Iris pigment epithelial cell (primary cell): ENCODE measurements at places on chromosomes 1 and 21.

DNA sequence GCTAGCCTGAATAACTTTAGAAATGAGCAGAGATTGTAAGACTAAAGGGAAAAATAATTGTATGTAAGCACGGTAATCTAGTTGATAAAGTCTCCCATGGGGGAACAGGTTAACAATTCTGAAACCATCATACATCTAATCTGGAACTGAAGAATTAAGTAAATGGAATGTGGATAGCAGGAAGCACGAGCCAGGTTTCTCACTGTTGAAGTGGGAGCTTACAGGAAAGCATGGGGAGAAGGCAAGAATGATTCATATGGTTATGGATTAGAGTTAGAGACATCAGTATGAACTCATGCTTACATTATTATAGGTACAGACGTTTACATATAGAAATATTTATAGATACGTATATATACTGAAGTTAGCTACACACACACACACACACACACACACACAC, 83.0 kb downstream of the LEPR start:
- peak; percentile 68 for DNase-seq

GRCh38 chr1:207145401-207146058, 41.5 kb downstream of the C4BPA start:
- no peak for DNase-seq

DNA sequence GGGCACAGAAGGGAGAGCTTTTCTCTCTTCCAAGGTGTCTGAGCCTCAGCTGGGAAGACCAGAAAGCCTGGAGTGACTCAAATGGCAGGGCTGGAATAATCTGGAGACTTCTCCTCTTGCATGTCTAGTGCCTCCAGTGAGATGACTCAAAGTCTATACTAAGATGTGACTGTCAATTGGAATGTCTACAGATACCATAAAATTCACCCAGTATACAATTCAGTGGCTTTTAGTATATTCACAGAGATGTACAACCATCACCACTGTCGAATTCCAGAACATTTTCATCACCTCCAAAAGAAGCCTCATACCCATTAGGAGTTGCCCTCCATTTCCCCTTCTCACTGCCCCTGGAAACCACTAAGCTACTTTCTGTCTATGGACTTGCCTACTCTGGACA, 47.9 kb upstream of the CNN3 start:
- peak; percentile 81 for DNase-seq

GRCh38 chr1:244445320-244446181, 6.2 kb downstream of the ADSS2 start:
- no peak for DNase-seq

GRCh38 chr1:109499661-109500536, 6.0 kb downstream of the CYB561D1 start:
- DNase-seq, result peak; percentile 60

DNA sequence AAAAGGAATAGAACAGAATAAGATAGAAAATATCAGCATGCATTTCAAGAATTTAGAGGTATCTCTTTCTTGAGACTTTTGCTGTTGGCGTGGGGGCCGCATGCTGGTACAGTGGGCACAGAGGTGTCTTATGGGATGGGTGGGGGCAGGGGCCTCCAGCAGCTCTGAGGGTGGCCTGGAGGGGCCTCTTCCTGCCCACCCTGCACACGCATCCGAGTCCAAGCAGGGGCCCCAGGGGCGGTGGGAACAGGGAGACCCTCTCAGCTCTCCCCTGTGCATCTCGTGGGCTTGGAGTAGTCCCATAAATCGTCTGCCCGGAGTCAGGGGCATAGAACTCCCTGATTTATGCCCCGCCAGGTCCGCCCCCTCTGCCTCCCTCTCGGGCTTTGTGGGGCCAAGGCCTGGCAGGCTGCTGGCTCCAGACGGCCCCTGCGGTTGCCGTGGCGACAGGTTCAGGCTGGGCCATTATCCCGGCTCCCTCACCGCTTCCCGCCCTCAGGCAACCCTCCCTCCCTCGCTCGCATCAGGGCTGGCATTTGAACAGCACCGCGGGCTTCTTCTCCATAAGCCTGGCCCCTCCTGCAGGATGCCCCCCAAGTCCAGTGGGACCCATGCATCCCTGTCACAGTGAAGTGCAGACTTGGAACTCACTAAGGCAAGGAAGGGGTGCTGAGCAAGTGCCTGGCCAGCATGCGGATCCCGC, 133.2 kb upstream of the ZBTB40 start:
- no peak for DNase-seq

DNA sequence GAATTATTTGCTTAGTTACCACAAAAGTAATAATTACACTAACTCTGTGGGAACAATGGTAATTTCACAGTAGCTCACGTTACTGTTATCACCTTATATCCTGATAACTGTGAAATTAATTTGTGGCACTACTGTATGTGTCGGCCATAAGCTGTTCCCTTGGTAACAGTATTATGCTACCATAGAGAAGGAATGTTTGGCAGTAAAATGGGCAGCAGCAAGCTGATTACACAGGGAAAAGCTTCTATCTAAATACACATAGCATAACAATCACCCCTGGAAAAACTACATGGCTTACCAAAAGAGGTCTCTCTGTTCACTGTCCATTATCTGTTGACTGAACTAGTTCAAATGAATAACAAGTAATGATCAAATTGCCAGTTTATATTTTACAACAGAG, 124.1 kb downstream of the DPYD start:
- peak; percentile 40 for DNase-seq

- no peak for DNase-seq
Observed at GRCh38 chr1:162561616-162562469, at the start of gene UAP1. Gene UAP1 (plus strand): TSS chr1:162561722. CDS start chr1:162566069, 4,347 bp downstream.

DNA sequence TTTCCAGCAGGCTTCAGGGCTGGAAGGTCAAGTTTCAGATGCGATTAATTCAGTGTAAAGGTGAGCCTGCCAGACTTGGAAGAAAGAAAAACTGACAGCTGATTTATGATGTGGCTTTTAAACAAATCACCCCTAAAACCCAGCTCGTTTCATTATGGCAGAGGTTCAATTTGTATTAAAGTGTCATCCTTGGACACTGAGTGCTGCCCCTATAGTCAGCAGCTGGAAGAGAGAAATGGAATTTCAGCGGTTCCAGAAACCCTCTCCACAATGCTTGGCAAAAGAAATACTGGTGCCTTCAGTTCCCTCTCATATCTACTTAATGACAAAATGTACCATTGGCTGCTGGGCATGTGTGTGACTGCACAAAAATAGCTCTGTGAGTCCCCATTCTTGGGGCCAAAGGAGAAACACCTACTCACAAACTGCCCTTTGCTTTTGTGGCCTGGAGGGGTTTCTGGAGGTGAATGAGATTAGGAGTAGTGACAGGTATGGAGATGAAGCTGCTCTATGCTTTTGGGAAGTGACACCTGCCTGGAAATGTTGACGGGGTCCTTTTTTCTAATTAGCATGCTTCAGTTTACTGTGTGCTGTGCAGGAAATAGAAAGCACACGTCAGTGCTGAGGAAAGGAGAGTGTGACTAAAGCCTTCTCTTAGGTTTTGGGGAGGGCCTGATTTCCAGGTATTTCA, 95.1 kb upstream of the TSPAN2 start:
- no peak for DNase-seq

GRCh38 chr1:2586154-2587070, at the start of gene PRXL2B:
Gene PRXL2B (plus strand): TSS chr1:2586777. CDS start chr1:2586886, 109 bp downstream.
- DNase-seq, result peak; percentile 99

- no peak for DNase-seq
Observed at GRCh38 chr1:29739176-29739575, 502.9 kb downstream of the PTPRU start.

- no peak for DNase-seq
Observed at GRCh38 chr1:27591622-27592021, 12.3 kb downstream of the AHDC1 start.

DNA sequence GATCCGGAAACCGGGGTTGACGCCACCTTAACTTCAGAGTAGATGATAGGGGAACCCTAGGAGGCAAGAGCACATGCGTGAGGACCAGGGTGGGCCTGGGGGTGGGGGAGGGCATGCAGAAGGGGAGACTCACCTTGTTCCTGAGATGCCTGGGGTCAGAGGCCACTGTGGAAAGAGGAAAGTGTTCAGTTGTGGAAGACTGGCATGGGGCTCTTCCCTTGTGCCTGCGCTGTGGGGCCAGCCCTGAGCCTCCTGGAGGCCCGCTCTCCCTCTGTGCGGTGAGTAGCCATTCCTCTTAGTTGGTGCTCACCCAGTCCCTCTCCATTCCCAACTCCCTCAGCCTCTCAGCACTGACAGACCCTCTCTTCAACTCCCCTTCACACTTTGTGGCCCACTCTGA, 36.6 kb downstream of the FCRL5 start:
- no peak for DNase-seq

- DNase-seq, result no peak
Observed at GRCh38 chr1:180237869-180238476, 7.9 kb downstream of the LHX4 start.

- peak; percentile 67 for DNase-seq
Observed at GRCh38 chr1:169741666-169742394, 8.0 kb upstream of the SELE start.

- DNase-seq, result no peak
Observed at GRCh38 chr21:34826836-34827235, 158.0 kb downstream of the CLIC6 start.

- peak; percentile 93 for DNase-seq
Observed at GRCh38 chr1:245860657-245861544, 646.2 kb downstream of the SMYD3 start.

GRCh38 chr1:156657741-156658319, 15.9 kb downstream of the BCAN start:
- DNase-seq, result no peak

GRCh38 chr21:36456729-36457414, 23.1 kb downstream of the CLDN14 start:
- peak; percentile 50 for DNase-seq

- no peak for DNase-seq
Observed at GRCh38 chr1:200362421-200362820, 47.4 kb downstream of the ZNF281 start.

- no peak for DNase-seq
Observed at GRCh38 chr1:173212952-173213491, 5.9 kb upstream of the TNFSF4 start.

GRCh38 chr1:172977296-172978017, 73.3 kb downstream of the TNFSF18 start:
- DNase-seq, result peak; percentile 25

DNA sequence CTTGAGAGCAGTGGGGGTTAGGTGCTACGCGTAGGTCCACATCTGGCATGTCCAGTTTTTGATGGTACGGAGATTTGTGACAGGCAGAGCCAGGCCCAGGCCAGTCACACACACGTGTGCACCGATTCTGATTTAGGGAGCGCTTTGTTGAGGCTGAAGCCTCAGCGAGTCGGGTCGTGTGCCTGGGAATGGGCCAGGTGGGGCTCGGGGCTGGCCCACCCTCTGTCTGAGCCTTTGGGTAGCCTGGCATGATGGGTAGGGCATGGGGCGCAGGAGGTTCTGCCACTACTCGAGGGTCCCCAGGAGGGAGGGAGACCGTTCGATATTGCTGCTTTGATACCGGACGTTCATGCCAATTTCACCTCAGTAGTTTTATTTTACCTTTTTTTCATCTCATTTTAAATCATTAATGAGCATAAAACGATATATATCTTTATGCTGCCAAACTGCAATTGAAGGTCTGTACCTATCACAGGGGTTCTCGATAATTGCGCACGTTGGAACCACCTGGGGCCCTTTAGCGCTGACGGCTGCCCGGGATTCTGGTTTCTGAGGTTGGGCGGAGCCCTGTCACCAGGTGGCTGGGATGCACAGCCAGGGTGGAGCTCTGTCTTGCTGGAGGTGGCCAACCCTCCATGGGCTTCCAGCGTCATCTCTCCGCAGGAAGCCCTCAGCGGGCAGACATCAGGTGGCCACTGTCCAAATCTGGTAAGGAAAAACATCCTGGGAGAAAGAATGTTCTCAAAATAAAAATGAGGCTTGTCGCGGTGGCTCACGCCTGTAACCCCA, 71.9 kb downstream of the SCCPDH start:
- no peak for DNase-seq

DNA sequence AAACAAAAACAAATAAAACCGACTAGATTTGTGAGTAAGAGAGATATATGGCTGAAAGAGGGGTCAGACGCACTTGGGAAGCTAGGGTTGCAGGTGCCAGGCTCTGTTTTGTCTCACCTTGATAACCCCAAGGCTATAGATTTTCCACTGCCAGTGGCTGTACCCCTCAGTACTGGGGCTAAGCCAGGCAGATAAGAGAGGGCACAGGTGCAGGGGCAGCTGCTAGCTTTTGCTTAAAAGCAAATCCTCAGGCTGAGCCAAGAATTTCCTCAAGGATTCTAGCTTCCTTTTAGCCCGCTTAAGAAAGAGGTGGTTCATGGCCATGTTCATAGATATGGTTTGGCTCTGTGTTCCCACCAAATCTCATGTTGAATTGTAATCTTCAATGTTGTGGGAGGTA, 57.9 kb downstream of the OVGP1 start:
- no peak for DNase-seq

- no peak for DNase-seq
Observed at GRCh38 chr1:238111081-238111480, 220.4 kb upstream of the ZP4 start.

GRCh38 chr1:157090771-157091170, 8.8 kb downstream of the ETV3L start:
- DNase-seq, result no peak

DNA sequence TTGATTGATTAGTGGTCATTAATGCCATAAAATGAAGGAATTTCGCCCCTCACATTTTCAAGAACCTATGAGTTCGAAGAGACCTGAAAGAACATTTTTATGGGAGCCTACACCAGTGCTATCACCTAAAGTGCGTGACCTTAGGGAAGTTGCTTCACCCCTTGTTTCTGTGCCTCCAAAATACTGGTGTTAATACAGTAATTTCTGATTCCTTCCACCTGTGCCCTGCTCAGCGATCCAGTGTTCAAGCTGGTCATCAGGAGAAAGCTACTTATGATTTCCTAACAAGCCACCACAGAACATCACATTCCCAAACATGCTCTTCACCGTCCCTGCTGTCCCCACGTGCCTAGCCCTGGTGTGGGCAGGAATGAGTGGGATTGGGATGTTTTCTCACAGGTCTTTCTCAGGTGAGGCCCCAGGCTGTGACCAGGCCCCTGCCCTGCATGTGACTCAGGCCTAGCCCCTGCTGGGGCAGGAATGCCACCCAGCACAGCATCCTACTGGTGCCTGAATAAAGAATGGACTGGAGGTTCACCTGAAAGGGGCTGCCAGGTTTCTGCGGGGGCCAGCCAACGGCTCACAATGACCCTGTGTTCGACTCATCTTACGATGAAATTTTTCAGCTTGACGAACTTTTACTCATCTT, 60.3 kb downstream of the CD247 start:
- no peak for DNase-seq

DNA sequence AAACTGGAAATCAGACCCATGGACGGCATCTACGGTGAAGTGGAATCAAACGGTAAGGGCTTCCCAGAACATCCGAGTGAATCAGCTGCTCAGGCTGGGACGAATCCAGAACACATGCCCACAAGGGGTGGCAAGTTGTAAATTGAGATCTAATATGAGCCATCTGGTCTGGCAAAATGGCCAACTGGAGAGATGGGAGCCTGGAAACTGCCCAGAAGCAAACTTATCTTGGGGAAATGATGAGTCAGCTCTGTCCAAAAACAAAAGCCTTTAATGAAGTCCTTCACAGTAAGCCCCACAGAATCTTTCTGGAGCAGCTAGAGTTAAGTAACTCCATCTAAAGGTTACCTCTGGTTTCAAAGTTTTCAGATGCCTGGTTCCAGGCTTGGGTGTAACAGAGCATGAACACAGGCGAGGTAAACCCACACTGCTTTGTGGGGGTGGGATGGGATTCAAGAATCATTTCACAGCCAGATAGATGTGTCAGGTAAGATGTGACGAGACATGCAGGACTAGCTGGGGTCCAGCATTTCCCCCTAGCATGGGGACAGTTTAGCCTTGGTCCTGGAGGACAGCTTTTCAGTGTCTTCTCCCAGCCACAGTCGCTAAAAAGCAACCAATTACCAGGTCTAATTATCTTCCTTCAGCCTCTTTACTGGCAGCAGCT, 10.5 kb upstream of the SRP9 start:
- peak; percentile 93 for DNase-seq

GRCh38 chr1:16013220-16013907, 4.5 kb downstream of the HSPB7 start:
- DNase-seq, result peak; percentile 82
